ENCODE measurements at places on chromosomes 2 and 18.

GRCh38 chr2:75560022-75560767, 544 bp downstream of the EVA1A start:
- DNase-seq = no peak

DNA sequence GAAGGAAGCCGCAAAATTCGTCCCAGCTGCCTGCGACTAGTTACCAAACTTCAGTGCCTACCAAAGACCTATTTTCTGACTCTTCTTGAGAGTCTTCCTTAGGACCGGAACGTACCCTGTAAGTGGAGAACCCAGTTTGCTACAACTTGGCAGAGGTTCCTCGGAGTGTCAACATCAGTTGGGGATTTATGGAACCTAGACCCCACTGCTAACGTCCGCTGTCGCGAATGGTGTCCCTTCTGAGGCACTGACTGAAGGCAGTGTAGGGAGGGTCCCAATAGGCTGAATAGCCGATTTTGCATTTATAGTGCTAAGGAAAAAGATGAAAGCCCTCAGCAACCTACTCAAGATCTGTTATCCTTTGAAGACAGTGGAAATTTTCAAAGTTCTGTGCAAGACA, 568 bp upstream of the STK17B start:
- DNase-seq = no peak

DNA sequence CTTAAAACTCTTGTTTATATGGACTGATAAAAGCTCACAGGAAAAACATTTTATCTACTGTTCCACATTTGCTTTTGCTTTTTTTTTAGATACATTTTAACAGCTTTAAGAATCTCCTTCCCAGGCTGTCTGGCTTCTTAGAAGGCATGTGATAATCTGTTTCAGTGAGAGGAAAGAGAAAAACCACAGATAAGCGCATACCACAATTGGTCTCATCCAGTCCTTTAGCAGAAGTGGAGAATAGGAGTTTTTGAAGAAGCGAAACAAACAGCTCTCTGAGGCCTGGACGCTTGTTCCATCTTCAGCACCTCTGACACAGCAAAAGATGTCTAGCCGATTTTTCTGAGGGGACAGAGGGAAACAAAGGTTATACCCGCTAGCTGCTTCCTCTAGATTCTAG, 37.6 kb downstream of the RMC1 start:
- DNase-seq = no peak

DNA sequence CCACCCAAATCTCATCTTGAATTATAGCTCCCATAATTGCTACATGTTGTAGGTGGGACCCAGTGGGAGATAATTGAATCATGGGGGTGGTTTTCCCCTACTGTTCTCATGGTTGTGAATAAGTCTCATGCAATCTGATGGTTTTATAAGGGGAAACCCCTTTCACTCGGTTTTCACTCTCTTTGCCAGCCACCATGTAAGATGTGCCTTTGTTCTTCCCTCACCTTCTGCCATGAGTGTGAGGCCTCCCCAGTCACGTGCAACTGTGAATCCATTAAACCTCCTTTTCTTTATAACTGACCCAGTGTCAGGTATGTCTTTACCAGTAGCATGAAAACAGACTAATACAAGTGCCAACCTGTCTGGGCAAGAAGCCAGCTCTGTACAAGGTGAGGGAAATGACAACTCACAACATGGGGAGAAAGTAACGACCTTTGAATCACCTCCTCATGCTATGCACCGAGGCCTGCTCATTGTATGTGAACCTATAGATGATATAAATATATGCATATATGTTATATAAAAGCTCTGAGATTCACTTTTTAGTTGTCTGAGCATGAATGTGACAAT, 162.2 kb downstream of the ALPK2 start:
- no peak for DNase-seq

DNA sequence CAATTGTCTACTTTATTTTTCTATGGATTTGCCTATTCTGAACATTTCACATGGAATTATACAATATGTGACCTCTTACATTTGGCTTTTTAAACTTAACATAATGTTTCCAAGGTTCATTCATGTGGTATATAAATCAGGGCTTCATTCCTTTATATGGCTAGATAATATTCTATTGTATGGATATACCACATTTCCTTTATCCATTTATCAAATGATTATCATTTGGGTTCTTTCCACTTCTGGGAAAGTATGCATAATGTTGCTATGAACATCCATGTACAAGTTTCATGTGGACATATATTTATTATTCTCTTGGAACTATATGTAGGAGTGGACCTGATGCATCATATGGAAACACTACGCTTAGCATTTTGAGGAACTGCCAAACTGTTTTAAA, 99.7 kb upstream of the NCKAP5 start:
- no peak for DNase-seq

- DNase-seq = no peak
These were observed 133.1 kb upstream of the RGPD4 start for GRCh38 chr2:107693604-107694003.
